ENCODE measurements at places on chromosomes 11 and 22.

DNA sequence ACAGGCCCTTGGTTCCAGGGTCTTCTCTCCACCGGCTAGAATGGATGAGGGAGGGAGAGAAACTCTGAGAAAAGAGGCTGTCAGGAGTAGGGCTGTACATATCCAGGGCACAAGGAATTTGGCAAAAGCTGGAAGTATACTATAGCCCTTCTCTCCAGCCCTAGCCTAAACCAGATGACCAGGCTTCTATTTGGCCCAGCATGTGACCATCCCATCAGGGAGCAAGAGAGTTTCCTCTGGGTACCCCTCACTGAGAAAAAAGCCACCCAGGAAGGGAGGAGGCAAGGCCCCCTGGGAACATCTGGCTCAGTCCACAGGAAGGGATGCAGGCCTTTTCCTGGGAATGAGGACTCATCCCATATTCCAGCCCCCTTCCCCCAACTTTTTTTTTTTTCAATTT is 8.3 kb downstream of the CD44 start:
- no peak for DNase-seq

GRCh38 chr11:72805216-72805615 is 9.0 kb upstream of the ATG16L2 start:
- no peak for DNase-seq

GRCh38 chr11:92830377-92831155 is 138.9 kb upstream of the MTNR1B start:
- no peak for DNase-seq

- no peak for DNase-seq
Observed at GRCh38 chr11:115042002-115042401, 363.7 kb downstream of the NXPE2 start.

DNA sequence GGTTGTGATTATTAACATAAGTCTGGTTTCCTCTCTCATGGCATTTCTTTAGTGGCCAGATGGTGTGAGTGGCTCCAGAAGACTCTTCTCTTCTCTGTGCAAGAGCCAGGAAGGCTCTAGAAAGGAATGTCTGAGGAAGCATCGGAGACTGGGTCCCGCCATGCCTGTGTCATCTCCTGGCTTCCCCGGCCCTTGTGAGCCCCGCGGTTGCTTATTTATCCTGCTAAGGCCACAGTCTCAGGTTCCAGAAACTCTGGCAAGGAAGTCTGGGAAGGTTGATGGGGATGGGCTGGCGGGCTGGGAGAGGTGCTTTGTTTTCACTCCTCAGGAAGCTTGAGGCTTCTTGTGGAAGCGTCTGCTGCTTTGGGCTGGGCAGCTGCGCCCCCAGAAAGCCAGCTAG is 18.9 kb downstream of the BCR start:
- DNase-seq, result no peak

DNA sequence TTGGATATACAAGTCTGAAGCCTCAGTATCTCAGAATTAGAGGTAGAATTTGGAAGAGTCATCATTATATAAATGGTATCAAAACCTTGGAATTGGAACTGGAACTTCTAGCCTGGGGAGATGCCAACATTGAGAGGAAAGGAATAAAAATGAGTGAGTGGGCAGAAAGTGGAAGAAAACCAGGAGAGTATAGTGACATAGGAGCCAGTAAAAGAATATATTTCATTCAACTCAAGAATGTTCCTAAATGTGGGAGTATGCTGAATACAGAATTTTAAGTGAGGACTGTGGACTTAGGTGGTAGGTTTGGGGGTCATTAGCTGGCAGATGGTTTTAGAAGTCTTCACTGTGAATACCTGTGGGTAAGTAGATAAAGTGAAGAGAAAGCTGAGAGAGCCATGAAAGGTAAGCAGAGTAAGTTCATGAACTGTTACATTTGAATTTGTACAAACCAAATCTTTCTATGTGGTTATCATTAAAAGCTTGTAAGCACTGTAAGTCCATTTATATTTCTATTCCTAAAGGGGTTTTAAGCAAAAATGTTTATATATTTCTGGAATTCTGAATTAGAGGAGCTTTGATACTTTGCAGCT is 60.2 kb downstream of the PDHX start:
- no peak for DNase-seq

- DNase-seq, result no peak
Observed at GRCh38 chr11:15307619-15308024, 192.9 kb downstream of the INSC start.

GRCh38 chr11:87180742-87181141 is 143.0 kb downstream of the TMEM135 start:
- DNase-seq, result no peak

GRCh38 chr11:122375687-122376399 is 259.8 kb upstream of the BLID start:
- DNase-seq, result no peak

DNA sequence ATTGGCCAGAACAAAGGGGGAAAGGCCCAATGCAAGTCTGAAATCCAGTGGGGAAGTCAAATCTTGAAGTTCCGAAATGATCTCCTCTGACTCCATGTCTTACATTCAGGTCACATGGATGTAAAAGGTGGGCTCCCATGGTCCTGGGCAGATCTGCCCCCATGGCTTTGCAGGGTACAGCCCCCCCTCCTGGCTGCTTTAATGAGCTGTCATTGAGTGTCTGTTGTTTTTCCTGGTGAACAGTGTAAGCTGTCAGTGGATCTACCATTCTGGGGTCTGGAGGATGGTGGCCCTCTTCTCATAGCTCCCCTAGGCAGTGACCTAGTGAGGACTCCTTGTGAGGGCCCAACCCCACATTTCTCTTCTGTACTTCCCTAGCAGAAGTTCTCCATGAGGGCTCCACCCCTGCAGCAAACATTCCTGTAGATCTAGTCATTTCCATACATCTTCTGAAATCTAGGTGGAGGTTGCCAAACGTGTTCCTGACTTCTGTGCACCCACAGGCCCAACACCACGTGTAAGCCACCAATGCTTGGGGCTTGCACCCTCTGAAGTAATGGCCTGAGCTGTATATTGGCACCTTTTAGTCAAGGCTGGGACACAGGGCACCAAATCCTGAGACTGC is 9.3 kb downstream of the CARD18 start:
- DNase-seq, result no peak

DNA sequence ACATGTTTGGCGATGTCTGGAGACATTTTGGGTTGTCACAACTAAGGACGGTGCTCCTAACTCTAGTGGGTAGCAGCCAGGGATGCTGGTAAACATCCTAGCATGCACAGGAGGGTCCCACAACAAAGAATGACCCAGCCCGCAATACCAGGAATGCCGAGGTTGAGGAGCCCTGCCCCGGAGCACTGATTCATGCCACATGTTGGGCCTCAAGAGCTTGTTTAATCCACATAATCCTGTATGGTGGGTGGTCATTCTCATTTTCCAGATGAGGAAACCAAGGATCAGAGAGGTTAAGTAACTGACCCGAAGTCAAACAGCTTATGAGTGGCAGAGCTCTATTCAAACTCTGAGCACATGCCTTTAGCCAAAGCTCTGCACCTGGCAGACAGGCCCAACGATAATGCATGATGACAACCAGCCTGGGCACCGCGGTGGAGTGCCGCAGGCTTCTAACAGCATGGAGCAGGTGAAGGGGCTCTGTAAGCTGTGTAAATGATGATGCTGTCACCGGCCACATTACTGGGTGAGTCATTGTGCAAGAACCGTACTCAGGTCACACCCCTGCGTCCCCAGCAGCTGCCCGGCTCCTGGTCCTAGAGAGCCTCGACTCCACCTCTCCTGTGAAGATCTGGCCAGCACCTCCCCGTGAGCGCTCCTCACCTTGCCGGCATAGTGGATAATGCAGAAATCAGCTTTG is 58.6 kb downstream of the APOL1 start:
- no peak for DNase-seq
